GM12864 (cell line): ENCODE measurements at places on chromosomes 2 and 18.

GRCh38 chr18:47842836-47843235 lies 87.6 kb downstream of the SMAD2 start:
- no peak for DNase-seq

- DNase-seq: no peak
These were observed 209.0 kb downstream of the PRKCE start for GRCh38 chr2:45860136-45861121.

DNA sequence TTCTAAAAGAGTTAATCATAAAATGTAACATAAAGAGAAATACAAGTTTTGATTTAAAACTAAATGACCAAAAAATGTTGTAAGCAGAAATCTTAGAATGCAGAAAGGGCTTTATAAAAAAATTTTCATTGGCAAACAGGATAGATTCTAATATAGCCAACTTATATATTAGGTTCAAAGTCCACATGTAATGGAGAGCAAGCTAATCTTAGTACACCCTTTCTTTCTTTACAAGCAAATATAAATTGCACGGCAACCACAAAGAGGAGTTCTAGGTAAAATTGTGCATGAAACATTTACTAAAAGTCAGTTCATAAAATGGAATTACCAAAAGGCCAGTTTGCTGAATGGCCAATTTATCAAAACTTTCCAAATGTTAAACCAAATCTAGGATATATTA lies 130.6 kb downstream of the NOL4 start:
- DNase-seq: no peak

DNA sequence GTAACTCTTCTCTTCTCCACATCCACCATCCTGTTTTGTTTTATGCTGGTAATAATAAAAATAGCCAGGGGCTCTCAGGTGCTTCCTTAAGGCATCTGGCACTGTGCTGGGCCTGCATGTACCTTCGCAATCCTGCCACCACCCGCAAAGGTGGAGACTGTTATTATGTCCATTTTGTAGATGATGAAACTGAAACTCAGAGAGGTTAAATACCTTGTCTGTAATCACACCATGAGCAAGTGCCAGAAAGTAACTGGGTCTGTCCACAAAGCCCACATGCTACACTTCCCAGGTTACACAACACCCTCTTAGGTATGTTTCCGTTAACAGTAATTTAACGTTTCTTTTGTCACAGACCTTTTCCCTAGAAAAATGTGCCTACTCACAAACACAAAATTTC lies 27.0 kb downstream of the NRP2 start:
- DNase-seq: no peak

- no peak for DNase-seq
These were observed 116.5 kb upstream of the SERTAD2 start for GRCh38 chr2:64770137-64770780.
